ENCODE measurements at places on chromosomes 11 and 22.

DNA sequence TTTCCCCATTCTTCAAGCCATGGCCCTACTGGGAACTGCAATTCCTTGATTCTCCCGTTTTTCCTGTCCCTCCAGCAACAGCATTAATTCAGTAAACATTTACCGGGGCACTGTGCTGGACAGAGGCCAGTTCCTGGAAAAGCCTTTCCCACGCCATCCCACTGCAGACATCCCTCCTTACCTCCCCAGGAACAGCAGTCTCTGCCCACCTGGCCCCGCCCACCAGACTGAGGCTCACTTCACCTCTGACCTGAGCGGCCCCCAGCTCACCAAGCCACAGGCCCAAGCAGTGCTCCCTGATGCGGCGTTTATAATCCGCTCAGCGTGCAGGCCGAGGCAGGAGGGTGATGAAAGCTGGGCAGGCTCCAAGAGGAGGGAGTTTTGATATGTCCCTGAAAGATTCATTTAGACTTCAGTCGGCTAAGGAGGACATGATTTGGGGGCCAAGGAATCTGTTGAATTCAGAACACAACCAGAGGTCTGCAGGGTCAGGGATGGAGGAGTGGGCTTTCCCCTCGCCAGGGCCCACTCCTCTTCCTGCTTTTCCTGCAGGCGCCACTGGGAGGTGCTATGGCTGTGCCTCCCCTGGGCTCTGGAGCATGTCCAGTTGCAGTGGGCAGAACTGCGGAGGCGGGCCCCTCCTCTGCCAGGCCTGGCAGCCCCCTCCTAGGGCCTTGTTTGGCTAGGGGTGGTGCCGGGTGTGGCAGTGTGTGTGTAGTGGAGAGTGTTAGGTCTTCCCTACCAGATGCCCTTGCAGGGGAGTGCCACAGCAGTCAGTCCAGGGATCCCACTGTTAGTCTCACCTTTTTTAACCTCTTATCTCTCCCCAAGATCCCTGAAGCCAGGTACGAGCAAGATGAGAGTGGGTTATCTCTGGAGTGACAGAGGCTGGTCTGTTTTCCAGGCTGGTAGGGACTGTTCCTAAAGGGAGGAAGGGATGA lies 1.4 kb upstream of the TAGLN start:
- DNase-seq = no peak

GRCh38 chr22:27460591-27461347 lies 340.8 kb downstream of the MN1 start:
- no peak for DNase-seq

DNA sequence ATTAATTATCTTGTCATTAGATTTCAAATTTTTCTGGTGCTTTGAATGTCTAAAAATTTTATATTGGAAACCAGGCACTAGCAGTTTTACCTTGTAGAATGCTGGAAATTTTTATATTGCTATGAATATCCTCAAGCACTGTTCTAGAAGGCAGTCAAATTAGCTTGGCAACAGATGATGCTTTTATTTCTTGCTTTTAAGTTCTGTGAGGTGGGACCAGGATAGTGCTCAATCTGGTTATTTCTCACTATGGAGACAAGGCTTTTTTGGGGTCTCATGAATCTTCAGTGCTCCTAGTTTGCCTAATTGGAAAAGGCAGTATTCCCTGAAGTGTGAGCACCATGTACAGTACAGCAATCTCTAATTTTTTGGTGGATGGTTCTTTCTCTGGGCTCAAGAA lies 27.1 kb downstream of the ANO3 start:
- no peak for DNase-seq

- no peak for DNase-seq
Measured at GRCh38 chr11:123144707-123145106, 50.3 kb downstream of the CLMP start.

DNA sequence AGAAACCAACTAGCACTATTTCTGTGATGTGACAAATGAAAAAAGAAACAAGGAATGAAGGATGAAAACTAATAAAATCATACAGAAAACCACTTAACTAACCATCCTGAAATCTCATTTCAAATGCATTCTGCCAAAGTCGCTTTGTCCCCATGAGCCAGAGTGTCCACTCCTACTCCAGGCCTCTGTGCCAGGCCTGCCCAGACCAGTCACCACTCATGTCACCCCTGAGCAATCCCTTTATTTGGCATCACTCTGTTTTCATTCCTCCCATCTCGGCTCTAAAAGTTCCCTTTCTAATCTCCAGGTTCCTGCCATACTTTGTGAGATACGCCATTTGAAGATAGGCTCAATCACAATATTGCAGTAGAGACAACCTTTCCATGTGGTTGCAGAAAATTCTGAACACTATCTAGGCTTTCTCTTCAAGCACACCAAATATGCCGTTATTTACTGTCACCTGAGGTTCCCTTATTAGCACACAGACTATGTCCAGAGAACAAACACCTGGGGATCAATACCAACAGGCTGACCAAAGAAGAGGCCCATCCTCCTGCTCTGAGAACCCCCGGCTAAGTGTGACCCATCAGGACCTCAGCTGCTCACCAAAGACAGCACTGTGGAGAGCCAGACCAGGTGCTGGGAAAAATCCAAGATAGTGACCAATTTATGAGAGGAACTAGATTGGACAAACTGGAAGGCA lies 202.4 kb downstream of the LARGE1 start:
- DNase-seq = no peak

DNA sequence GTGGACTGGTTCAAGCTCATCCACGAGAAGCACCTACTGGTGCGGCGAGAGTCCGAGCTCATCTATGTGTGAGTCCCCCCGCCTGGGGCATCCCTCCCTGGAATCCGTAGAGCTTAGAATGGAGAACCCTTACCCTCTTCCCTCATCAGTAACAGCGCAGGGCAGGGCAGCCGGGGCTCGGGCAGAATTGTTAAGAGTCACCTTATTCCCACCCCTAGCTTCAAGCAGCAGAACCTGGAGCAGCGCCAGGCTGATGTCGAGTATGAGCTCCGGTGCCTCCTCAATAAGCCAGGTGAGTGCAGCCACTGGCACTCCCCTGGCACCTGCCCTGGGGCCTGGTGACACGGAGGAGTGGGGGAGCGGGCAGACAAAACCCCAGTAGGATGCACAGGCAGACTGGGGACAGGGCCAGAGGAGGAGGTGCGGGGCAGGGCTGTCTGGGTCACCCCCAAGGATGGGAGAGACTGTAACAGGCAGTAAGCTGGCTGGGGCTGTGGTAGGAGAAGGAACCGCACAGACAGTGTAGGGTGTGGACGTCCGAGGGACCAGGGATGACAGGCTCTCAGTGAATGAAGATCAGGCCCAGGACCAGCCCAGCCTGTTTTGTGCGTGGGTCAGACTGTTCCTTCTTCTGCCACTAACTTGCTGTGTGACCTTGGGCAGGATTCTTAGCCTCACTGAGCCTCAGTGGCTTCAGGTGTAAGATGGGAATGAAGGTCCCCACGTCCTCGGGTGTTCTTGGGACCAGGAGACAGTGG lies 20.4 kb downstream of the C22orf23 start:
- no peak for DNase-seq

GRCh38 chr11:62120001-62120400 lies 3.8 kb upstream of the INCENP start:
- DNase-seq = no peak

All from activated CD4-positive, CD25-positive, alpha-beta regulatory T cell treated with anti-CD3 and anti-CD28 coated beads, Interleukin-2, amount 50 U/mL, for 72 hours (primary cell).